ENCODE measurements at places on chromosomes 2 and 18.

GRCh38 chr2:167582619-167583018, 664.8 kb downstream of the STK39 start:
- DNase-seq: no peak

GRCh38 chr2:66525606-66526005, 90.7 kb downstream of the MEIS1 start:
- DNase-seq: no peak

DNA sequence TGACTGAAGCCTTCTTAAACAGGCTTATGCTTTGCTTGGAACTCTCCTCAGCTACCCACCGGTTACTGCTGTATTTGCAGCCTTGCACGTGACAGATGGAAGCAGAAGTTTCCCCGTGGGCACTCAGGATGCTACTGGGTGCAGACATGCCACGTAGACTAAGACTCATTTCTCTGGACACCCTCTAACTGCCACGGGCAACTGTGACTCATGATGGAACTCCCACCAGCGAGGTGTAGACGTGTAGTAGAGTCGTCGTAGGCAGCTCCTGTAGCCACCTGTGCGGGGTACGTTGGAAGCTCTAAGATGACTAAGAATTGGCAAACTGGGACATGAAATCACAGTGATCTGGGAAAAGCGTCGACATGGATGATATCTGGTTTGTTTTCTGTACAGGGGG, 27.5 kb downstream of the TSHZ1 start:
- no peak for DNase-seq

- no peak for DNase-seq
These were observed 43.4 kb downstream of the DSC3 start for GRCh38 chr18:30999186-30999585.

DNA sequence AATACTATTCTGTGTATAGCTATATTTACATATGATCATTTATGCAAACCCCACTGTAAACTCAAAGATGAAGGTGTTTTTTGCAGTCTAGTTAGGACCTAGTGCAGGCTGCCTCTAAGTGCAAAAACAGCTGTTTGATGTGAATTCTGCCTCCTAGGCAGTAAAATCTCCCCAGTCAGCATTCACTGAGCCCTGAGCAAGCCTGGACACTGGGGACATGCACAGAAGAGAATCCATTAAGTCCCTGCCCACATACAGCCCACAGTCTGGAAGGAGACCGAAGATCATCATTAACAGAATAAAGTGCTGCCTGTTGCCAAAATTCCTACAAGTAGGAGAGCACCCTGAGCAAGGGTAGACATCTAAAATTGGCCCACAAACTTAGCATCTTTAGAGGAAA, 14.4 kb upstream of the BIN1 start:
- no peak for DNase-seq

DNA sequence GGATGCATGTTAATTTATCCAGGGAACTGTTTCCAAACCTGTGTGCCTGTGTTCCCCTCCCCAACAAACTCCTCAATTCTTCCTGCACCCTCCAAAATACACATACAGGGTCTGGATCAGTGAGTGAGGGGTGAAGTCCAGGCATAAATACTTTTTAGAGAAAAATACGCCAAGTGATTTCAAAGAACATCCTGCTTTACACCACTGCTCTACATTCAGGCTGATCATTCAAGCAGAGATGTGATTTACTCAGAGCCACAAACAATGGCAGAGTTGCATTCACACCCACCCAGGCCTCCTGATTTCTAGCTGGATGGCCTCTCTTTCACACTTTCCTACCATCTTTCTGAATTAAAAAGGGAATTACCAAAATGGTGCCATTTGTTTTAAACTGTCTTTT, 289.5 kb upstream of the SLC14A2 start:
- DNase-seq: no peak

All from NCI-H524 (cell line).